ENCODE measurements at places on chromosomes 1 and 21.

DNA sequence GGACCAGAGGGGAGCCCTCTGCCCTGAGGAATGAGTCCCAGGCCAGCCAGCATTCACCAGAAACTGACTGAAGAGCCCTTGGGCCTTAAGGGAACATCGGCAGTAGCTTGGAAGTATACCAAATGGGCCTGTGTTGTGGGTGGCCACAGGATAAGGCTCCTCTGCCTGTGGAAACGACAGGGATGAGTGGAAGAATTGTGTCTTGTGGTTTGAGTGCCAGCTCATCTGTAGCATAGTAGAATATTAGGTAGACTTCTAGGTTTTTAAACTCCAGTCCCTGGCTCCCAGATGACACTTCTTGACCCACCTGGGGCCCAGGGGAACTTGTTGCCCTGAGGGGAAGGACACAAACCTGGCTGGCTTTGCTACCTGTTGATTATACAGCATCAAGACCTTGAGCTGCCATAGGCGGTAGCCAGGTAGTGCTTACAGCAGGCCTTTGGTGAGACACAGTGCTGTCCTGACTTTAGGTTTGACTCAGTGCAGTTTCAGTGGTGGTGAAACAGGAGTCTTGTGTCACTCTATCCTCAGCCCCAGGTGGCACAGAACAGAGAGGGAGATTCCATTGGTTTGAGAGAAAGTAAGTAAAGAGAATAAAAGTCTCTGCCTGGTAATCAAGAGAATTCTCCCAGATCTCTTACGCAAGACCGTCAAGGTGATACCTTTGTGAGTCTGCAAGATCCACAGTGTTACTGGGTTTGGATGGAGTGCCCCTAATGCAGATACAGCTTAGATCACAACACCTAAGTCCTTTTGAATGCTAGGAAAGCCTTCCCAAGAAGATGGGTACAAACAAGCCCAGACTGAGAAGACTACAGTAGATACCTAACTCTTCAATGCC is 50.2 kb downstream of the RABGAP1L start:
- DNase-seq: no peak

DNA sequence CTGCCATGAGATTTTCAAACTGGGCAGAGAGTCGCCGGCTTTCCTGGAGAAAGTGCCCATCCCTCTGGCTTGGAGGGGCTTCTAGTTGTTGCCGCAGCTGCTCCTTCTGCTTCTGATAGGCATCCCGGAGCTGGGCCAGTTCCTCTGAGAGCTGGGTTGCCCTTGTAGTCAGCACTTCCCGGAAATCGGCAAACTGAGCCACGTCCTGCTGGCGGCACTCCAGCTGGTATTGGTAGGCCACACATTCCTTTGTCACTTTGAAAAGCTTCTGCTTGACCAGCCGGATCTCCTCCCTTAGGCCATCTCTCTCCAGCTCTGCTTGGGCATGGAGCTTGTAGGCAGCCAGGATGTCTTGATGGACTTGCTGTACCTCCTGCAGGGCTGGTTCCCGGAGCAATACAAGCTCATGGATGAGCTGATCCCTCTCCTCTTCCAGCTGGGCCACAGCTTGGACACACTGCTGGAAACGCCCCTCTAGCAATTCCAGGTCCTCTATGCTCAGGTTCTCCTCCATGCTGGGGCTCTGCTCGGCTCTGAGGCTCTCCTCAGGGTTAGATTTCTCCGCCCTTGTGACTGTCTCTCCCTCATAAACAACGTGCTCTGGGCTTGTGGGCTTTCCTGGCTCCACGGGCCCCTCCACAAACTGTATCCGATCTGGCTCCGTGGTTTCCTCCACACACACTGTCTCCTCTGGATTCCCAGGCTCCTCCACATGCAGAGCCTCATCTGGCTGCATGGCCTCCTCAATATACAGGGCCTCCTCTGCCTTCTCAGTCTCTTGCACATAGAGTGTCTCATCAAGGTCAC is 7.3 kb downstream of the SYNC start:
- peak; percentile 81 for DNase-seq

DNA sequence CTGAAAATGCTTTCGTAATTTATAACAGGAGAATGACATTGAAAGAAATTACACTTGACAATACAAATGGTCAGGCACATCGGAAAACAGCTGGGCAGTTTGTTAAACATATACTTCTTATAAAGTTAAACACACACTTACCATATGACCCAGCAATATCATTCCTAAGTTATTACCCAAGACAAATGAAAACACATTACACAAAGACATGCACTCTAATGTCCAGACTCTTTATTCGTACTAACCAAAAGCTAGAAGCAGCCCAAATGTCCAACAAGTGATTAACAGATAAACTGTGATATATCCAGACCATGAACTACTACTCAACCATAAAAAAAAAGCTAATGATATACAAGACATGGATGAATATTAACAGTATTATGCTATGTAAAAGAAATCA is 8.5 kb downstream of the AKT3 start:
- peak; percentile 61 for DNase-seq

DNA sequence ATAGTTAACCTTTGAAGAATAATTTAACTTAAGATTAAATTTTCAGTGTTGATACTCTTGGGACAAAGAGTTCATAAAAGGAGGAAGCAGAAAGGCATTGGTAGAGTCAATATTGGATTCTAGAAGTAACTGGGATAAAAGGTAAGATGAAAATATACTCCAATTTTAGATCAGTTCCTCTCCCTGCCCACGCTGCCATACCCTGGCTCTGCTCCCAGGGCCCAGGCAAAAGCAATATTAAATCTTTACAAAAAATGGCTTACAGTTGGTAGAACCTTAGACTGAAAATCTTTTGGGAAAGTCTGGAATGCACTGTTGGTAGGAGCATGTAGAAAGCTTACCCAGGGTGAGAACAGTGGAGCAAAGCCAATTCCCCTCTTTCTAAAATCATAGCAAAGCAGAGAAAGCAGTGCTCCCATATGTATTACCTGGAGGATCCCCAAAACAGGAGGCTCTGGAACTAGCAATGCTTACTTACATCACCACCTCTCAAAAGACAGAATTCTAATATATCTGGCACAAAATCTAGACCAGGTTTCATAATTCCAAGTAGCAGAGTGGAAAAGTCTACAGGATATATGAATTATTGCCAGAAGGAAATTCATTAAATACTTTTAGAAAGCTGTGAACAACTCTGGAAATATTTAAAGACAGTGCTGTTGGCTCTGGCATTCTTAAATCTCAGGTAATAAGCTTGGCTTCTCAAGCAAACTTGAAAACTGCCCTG is 24.5 kb downstream of the KIAA0319L start:
- DNase-seq: peak; percentile 14

DNA sequence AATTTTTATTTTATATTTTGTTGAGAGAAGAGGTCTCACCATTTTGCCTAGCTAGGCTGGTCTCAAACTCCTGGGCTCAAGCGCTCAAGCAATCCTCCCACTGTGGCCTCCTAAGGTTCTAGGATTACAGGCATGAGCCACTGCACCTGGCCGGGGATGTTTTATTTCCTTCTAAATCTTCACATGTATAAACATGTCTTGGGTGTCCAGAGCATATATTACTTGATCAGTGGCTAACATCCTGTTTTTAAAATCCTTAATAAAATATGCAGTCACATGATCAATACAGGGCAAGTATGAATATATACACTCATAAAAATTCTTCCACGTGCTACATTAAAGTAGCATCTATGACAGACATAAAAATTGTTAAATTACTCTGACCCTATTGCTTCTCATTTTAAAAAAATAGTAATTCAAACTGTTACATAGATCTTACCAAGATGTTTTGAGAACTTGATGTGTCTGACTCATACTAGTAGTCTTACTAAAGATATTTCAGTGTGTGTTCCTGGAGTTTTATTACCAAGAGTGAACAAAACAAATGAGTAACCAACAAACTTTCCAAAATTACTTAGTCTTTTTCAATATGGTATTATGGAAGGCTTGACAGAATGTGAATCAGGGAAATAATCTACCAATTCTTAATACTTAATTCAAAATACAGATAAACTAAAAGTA is 222.5 kb downstream of the SLC45A1 start:
- peak; percentile 64 for DNase-seq

DNA sequence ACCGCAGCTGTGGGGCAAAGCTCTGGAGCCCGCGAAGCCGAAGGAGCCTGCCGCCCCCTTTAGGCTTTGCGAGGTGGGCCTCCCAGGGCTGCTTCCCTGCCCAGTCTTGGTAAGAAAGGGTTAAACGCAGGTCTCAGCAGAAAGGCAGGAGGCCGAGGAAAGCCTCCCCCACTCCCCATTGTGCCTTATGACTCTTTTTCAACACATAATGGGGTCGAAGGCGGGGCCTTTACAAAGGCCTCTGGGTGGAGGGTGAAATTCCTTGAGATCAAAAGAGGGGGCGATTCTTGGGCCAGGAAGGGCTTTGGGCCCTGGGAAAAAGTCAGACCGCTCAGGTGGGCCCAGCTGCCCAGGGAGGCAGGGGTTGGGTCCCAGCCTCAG is 880 bp downstream of the ALPL start:
- DNase-seq: no peak

- peak; percentile 85 for DNase-seq
These were observed 84.9 kb downstream of the ITPKB start for GRCh38 chr1:226654046-226654667.

DNA sequence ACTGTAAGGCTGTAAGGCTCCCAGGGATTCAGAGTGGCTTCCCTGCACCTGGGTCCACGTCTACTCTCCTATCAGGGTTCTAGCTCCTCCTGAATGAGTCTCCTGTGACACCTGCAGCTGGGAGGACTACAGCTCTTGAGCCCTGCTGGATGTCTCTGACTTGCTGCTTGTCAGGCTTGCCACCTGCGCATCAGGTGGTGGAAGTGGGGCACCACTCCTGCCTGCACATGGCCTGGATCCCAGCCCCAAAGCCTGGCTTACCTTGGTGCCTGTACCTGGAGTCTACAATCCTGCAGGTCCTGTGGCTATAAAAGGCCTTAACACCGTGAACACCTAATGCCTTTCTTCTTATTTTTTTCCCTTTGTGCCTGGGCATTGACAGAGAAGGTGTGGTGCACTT is 82.2 kb downstream of the FAM78B start:
- DNase-seq: no peak

DNA sequence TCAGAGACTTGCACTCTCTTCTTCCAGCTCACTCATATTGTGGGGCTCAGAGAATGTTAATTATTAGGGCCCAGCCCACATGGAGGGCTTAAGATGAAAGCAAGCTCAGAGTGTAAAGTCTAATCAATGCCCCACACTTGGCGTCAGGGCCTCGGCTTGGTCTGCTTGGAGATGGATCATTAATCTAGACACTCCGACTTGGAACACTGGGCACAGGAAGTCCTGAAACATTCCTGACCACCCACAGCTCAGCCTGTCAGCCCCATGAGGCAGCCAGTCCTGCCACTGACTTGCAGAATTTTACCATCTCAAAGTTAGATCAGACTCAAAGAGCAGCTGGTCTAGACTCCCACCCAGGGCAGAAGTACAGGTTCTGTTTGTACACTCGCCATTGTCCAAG is 69.8 kb upstream of the TRABD2B start:
- DNase-seq: no peak
